ENCODE measurements at places on chromosomes 12 and 14.

- peak; percentile 5 for DNase-seq
These were observed at the start of gene ESR2 for GRCh38 chr14:64293976-64294671. Gene ESR2 (minus strand): TSS chr14:64294371. CDS start chr14:64282985, 11,386 bp downstream.

GRCh38 chr14:36479344-36479743 lies 40.7 kb downstream of the NKX2-1 start:
- no peak for DNase-seq

DNA sequence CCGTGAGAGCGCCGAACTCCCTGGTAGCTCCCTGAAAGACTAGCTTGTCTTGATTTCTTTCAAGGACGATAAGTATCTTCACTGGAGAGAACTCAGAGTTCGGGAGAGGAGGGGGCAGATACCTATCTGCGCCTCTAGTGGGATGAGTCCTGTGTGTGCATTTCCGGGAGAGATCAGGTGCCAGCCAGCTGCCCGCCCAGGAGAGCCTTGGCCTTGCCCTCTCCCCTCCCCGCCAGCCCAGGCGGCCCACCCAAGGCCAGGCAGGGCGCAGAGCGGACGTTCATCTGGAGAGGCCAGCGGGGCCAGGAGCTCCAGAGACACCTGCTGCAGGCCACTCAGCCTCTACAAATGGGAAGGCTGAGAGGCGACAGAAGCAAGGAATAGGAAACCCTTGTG lies 1.0 kb downstream of the CD9 start:
- no peak for DNase-seq

- DNase-seq: no peak
These were observed 981.8 kb downstream of the TMEM121 start for GRCh38 chr14:106508216-106508615.

- no peak for DNase-seq
These were observed 10.3 kb upstream of the SERPINA3 start for GRCh38 chr14:94601884-94602391.

GRCh38 chr14:44898551-44898950 lies 63.2 kb downstream of the KLHL28 start:
- no peak for DNase-seq

DNA sequence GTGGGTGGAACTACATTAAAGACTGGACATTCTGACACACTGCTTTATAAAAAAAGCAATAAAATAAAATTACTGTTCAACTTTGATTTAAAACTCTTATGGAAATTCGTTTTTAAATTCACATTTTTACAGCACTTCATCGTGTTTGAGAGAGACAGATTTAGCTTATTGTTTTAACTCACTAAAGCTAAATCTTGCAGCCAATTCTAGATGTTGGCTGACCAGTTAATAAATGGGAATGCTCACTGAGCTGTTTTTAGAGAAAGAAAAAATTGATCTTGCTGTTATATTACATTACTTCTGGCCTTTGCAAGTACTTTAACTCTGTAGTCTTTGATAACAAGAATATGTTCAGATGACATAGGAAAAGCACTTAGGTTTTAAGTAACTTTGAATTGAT lies 157.1 kb downstream of the PLCZ1 start:
- no peak for DNase-seq

DNA sequence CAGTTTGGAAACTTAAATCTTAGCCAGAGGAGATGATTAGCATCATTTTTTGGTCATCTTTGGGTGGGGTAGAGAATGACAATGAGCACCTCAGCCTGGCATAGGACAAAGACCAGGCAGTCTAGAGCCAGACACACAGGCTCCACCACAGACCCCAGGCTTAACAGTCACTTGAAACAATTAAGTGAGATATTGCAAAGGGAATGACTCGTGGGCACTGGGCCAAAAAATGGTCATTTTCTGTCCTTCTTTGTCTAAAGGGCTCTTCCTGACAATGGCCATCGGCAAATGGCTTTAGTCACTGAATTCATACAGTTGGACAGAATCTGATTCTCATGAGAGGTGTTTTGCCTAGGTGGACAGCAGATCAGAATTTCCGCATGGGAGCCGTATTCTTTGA lies 78.0 kb upstream of the DICER1 start:
- no peak for DNase-seq

GRCh38 chr12:42422785-42423184 lies 96.8 kb downstream of the PPHLN1 start:
- no peak for DNase-seq

DNA sequence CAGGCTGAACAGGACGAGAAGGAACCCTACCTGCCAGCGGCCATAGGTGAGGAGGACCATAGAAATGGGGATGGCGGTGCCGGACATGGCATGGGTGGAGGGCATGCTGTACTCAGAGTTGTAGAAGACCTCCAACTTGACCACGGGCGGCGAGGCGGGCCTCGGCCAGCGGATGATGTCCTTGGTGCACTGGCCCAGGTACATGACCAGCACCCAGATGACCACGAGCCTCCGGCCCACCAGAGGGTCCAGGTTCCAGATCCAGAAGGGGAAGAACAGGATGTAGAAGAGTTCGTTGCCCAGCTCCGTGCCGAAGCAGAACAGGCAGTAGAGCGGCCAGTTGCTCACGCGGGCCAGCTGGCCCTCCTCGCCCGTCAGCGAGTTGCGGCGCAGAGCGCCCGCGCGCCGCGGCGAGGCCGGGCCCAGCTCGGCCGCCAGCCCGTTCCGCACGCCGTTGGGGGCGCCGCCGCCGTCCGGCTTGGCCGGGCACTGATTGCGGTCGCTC lies 582 bp downstream of the SGPP1 start:
- no peak for DNase-seq

- DNase-seq: no peak
These were observed 789.5 kb downstream of the DIO2 start for GRCh38 chr14:79421811-79422210.

- peak; percentile 79 for DNase-seq
These were observed 228.1 kb upstream of the AMIGO2 start for GRCh38 chr12:47307680-47308399.

GRCh38 chr14:94120667-94121340 lies 8.6 kb downstream of the IFI27L2 start:
- no peak for DNase-seq

- no peak for DNase-seq
These were observed 34.7 kb downstream of the MIA2 start for GRCh38 chr14:39268393-39268792.

DNA sequence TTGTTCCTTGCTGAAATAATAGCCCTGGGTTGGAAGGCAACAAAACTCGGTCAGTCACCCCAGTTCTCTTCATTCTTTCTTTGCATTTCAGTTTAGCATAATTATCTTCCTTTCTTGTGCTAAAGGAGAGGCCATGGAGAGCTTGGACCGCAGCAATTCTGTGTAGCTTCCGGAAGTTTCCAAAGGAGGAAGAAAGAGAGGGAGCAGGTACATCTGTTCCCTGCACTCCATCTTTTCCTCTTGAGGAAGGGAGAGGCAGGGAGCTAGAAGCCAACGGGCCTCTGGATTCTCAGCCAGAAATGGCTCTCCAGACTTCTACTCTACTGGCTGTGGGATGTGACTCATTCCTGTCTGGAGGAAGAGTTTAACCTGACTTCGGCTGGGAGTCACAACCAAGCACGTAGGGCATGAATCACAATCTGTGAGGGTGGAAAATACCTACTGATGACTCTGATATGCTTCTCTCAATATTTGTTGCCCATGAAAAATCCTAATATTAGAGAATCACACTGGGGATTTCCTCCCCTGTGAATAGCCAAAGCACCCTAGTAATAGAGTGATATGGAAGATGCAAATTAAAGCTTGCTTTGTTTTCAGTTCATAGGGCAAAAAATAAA lies 17.0 kb downstream of the ANO6 start:
- DNase-seq: no peak
